Activated T-cell treated with anti-CD3 and anti-CD28 coated beads for 48 hours (primary cell): ENCODE measurements at places on chromosomes 13 and 19.

GRCh38 chr19:31260171-31260933 lies 88.9 kb downstream of the TSHZ3 start:
- DNase-seq: no peak

DNA sequence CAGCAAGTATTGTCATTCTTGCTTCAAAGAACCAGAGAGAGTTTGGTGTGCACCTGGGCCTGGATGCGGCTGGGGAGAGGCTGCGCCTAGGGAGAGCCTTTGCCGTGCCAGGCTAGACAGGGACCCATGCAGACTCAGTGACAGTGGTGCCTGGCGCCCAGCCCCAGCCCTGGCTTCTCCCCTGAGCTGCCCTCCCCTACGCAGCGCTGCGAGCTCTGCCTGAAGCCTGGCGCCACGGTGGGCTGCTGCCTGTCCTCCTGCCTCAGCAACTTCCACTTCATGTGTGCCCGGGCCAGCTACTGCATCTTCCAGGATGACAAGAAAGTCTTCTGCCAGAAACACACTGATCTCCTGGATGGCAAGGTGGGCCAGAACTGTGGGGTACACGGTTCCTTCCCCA lies 12.0 kb downstream of the KMT2B start:
- no peak for DNase-seq

DNA sequence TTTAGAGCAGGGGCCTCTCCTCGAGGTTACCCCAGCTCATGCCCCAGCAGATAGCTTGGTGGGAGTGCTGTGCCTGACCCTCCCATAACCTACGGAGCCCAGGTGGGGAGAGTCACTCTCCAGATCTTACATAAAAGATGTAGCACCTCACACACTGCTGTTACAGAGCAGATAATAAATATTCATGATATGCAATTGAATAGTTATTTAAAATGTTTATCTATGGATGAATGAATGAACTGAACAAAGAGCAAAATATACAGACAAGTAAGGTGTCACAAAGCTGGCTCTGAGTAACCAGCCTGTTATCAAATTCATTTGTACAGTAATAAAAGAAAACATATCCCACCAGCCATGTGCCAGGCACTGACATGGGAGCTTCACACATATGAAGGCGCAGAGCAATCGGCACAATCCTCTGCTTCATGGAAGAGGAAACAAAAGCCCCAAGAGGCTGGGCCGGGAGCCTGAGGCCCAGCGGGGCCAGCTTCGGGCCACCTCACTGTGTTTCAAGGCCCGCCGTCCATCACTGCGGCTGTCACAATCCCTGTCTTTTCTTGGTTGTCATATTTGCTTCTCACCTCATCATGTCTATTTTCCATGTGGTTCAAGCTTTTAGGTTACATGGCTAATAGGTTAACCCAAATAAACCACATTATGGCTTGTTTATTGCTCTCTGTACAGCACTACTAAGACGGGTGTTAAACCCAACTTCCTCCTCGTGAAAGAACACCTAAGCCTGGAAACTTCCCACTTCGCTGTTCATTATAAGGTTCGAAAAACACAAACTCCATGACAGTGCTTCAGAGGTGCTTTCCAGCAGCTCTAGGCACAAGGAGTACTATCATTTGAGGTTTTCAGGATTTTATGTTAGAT lies 78.4 kb downstream of the IRS2 start:
- DNase-seq: no peak

DNA sequence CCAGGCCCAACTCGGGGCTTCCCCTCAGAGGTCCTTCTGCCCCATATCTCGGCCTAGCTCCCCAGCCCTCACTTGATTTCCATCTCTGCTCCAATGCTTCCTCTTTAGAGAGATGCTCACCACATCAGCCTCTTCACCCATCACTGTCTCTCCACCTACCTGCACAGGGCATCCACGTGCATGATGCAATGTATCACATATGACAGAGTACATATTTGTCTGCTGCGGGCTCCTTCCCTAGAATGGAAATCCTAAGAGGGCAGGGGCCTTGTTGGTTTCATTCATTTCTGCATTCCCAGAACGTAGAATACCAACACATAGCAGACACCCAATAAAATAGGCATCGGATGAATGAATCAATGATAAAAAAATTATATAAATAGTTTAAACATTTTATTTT lies 130.3 kb downstream of the USP12 start:
- DNase-seq: no peak

GRCh38 chr19:40717880-40718773 lies 1.2 kb downstream of the ITPKC start:
- no peak for DNase-seq

DNA sequence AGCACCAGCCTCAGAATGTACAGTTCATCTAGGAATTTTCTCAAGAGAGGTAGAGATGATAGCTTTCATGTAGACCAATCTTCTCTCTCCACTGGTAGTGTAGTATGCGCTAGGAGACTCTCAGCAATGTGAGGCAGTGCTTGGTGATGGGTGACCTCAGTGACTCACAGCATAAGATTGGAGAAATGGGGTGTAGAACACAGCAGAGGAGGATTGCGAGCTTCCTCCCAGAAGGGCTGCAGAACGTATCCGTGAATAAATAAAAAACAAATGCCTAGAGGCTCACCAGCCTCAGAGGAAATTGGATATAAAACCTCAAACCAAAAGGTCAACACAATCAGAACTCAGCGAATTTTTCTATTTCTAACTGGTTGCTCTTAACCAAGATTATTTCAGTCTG lies 182.9 kb upstream of the RXFP2 start:
- DNase-seq: no peak

GRCh38 chr13:30520571-30520970 lies 54.8 kb upstream of the HMGB1 start:
- no peak for DNase-seq

- DNase-seq: no peak
These were observed 21.1 kb downstream of the GTF2F2 start for GRCh38 chr13:45141369-45141768.

GRCh38 chr13:37442996-37443395 lies 155.6 kb downstream of the POSTN start:
- no peak for DNase-seq

- no peak for DNase-seq
These were observed 17.6 kb downstream of the RANBP3 start for GRCh38 chr19:5960005-5961001.

DNA sequence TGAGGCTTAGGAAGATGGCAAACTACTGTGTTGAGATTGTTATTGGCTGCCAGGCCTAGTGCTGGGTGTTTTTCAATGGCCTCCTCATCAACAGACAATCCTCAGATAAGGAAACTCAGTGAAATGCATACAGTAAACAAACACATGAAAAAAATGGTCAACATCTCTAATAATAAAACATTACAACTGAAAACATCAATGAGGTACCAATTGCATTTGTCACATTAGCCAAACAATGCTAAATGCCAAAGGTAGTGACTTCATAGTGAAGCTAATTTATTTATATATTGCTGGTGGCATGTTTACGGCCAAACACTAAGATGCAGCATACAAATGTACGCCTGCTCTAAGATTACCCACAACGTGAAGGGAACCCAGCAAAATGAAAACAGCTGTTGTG lies 224.0 kb upstream of the UBL3 start:
- DNase-seq: no peak

DNA sequence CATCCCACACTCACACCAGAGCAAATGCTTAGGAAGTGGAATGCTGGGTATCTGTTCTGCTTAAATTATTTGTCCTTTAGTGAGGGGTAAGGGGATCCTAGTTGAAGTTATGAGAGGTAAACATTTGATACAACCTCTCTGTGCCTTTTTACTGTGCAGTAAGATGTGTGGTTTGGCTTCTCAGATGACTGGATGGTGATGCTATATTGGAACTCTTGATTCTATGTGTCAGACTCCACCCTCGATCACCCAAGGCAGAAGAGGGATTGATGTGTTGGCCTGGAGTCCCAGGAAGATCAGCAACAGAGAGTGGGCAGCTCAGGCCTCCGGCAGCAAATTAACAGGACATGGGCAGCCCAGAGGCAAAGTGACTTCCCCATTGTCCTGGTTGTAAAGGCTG lies 66.7 kb downstream of the SIPA1L3 start:
- no peak for DNase-seq

- no peak for DNase-seq
These were observed 53.9 kb downstream of the MCF2L start for GRCh38 chr13:113022745-113023574.

DNA sequence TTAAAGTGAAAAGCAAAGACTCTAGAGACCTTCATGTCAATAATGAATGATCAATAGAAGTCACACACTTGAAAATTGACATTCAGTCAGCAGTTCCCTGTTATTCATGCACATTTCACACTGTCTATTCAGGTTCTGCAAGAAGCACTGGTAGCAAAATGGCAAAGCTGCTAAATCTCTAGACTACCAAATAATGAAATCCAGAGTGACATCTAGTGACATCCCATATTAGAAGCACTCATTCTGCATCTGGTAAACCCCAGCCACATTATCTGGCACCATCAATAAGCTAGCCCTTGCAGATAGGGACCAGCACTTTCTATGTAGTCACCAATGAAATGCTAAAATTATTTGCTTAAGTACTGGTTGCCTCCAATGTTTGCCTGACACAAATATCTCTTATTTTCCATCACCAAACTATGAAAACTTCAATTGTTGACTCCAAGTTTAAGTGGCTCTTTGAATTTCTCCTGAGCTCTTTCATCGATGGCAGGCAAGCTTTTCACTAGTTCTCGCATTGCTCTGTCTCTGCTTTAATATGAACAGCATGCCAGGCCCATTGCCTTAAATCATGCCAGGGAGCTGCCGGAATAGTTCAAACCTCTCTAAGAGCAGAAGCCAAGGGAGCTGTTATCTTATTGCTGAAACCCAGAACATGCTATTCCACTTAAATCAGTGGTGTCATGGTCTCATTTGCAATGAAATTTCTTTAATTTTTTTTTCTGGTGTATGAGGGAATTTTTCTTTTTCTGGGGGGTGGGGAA lies 409.9 kb downstream of the MZT1 start:
- no peak for DNase-seq

DNA sequence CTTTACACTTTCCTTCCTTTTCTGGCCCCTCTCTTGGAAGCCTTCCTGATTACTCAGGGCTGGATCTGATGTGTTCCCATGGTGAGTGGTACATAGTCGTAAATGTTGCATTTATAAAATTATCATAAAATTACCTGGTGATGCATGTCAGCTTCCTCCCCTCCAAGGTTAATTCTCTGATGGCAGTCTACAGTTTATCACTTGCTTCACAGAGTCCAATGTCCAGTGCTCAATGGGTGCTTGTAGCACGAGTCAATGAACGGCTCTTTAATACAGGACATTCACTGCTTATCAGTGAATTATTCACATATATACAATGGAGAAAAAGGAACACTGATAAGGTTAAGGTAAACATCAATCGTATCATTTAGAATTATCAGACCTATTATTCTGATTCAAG lies 27.0 kb upstream of the OXGR1 start:
- DNase-seq: no peak

DNA sequence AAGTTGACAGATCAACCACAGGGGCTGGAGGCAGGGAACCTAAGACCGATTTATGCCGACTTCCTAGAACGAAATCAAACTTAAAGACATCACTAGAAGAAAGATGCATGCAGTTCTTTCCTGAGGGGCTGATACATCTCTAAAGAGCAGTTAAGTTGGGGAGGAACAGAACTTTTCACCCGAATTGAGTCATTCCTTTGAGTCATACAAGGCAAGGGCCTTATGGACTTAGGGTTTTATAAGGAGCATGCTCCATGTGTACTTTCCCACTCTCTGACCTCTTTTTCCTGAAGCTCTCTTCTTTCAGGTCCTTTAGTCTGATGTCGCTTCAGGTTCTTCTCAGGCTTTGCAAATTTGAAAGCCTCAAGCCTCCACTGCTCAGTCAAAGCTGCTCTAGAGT lies 7.9 kb upstream of the FBXL3 start:
- DNase-seq: no peak

GRCh38 chr19:5331790-5332189 lies 8.8 kb downstream of the PTPRS start:
- no peak for DNase-seq

- no peak for DNase-seq
These were observed 7.9 kb downstream of the MLLT1 start for GRCh38 chr19:6271721-6272410.

DNA sequence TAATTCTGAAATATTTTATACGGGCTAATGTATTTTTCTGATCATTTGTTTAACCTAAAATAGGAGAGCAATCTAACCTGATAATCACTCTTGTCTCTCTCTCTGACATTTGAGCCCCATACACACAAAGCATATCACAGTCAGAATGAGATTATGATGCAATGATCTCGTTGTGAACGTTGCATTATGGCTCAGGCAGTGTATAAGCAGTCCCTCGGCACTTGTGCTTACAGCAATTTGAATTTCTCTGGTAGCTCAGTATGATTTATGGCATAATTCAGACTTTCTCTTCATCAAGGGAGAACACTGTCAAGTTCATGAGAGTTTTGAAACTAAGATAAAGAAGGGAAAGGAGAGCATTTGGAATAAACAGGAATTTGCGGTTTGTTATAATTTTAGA lies 256.1 kb downstream of the DACH1 start:
- DNase-seq: no peak

DNA sequence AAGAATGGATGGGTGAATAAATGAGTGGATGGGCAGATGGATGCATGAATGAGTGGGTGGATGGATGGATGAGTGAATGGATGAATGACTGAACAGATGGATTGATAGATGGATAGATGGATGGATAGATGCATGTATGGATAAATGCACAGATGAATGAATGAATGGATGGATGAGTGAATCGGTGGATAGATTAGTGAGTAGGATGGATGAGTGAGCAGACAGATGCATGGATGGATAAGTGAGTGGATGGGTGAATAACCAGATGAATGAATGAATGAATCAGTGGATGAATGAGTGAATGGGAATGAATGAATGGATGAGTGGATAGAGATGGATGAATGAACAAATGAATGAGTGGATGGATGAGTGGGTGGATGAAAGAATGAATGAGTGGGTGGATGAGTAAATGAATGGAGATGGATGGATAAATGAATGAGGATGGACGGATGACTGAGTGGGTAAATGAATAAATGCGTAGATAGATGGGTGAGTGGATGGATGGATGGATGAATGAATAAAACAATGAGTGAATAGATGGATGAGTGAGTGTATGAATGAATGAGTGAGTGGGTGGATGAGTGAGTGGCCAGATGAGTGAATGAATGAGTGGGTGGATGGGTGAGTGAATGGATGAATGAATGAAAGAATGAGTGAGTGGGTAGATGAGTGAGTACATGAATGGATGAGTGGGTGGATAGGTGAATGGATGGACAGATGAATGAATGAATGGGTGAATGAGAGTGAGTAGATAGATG lies 13.0 kb downstream of the GAS6 start:
- DNase-seq: no peak

DNA sequence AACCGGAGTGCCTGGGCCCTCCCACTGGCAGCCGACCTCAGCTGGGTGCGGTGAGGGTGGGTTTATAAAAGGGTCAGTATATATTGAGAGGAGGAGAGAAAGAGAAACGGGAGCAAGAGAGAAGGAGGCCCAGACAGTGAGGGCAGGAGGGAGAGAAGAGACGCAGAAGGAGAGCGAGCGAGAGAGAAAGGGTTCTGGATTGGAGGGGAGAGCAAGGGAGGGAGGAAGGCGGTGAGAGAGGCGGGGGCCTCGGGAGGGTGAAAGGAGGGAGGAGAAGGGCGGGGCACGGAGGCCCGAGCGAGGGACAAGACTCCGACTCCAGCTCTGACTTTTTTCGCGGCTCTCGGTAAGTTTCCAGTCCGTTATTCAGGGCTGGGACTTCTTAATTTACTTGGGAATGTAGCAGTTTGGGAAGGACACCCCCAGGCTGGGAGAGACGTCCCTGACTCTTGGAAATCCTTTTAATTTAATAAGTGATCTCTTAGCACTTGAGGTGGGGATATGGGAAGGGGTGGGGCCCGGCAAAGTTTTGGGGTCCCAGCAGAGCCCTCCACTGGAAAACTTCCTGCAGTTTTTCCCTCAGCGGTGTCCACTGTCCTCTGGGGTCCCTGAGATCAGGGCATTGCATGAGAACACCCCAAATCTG lies at the start of gene EMP3:
Gene EMP3, plus strand, starts transcription at position 288 of the 646 bp plus-strand sequence. CDS start 1,293 bp downstream, outside the sequence.
- DNase-seq: peak; percentile 80
